Muscle of leg (tissue), 16 donors: ENCODE measurements at places on chromosomes 7 and 10. TPM values are rescaled to one million over a fixed set of nuclear protein-coding genes. Genes with fewer than 3 reads are reported as not detected.

CFAP69 gene
- total RNA-seq, result 3.6 TPM

GRCh38 chr7:152702-153391 lies 39.5 kb upstream of the FAM20C start:
- DNase-seq, result no peak

GNAI1 gene
- 37.2 TPM for total RNA-seq

DNA sequence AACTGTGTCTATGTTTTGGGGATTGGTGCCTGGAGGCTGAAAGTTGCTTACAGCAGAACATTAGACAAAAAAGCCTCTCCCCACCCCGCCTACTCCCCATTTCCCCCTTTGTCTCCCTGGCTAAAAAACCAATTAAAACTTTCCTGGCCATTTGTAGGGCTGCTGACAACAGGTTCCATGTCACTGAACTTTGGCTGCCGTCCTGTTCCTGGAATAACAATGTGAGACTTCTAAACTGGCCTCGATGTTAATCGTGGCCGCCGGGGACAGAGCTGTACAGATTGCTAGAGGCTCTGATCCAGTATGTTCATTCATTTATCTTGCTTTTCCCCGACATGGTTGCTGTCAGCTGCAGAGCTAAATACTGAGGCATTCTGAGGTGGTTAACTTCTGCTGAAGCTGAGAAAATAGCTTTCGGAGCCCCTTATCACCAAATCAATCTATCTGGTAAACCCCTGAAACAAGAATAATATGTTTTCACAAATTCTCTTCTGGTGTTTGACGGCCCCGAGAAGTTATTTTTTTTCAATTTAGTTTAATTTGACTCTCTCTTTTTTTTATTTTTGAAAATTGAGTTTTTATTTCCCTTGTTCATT lies 271.6 kb downstream of the GFRA1 start:
- DNase-seq, result peak; percentile 93

DGKI gene
- total RNA-seq, result 1.4 TPM

C10orf71 gene
- 10.8 TPM for total RNA-seq

GRCh38 chr7:150753826-150754603 lies 16.8 kb downstream of the GIMAP5 start:
- DNase-seq, result peak; percentile 40

- DNase-seq, result peak; percentile 23
Observed at GRCh38 chr10:29057822-29058331, 231.0 kb upstream of the LYZL1 start.

GRCh38 chr10:101063548-101064414 lies 2.0 kb downstream of the KAZALD1 start:
- DNase-seq, result no peak

DNA sequence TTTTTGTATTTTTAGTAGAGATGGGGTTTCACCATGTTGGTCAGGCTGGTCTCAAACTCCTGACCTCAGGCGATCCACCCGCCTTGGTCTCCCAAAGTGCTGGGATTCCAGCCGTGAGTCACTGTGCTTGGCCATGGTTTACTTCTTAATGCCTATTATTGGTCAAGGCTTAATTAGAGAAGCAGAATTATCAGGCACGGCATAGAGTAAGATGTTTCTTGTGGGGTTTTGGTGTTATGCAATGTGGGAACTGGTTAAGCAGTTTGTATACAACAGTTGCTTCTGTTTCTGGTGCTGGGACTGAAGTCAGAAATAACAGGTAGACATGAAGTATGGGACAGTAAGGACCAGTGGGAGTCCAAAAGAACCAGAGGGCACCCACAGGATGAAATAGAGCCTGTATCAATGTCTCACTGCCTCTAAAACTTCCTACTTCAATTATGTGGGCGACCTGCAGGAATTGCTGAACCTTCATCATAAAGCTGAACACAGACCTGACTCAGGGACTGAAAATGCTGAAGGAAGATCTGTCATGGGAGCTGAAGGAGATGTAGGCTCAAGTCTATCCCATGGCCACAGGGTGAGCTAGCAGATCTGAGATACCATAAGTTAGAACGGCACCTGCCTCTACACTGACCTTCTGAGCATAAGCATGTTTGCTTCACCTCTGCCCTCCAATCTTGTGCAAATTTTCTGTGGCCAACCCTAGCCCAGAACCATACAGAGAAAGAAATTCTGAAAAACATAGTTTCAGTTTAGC lies 38.3 kb upstream of the VCL start:
- no peak for DNase-seq

DNA sequence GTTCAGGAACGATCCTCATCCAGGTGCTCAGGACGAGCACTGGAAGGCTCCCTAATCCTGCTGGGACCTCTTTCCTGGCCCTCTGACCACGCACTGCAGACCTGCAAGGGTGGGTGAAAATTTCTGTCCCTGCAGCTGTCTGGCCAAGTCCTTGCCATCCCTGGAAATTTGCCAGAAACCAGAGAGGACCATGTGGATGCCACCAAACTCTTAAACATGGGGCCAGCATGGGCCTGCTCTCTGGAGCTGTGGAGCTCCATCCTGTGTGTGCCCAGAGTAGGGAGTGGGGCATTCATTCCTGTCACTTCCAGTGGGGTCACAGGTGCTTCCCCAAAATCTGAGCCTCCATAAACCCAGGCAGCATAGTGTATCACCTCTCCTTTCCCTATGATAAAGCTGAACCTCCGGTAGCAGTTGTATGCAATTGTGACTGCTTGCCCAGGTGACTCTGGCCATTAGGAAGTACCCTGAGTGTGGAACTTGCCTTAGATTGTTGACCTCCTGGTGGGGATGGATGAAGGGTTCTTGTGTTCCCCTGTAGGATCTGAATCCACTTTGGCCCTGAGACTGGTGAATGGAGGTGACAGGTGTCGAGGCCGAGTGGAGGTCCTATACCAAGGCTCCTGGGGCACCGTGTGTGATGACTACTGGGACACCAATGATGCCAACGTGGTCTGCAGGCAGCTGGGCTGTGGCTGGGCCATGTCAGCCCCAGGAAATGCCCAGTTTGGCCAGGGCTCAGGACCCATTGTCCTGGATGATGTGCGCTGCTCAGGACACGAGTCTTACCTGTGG lies 57.1 kb downstream of the DMBT1 start:
- DNase-seq, result no peak

CNPY1 gene
- 0.18 TPM for total RNA-seq

DNA sequence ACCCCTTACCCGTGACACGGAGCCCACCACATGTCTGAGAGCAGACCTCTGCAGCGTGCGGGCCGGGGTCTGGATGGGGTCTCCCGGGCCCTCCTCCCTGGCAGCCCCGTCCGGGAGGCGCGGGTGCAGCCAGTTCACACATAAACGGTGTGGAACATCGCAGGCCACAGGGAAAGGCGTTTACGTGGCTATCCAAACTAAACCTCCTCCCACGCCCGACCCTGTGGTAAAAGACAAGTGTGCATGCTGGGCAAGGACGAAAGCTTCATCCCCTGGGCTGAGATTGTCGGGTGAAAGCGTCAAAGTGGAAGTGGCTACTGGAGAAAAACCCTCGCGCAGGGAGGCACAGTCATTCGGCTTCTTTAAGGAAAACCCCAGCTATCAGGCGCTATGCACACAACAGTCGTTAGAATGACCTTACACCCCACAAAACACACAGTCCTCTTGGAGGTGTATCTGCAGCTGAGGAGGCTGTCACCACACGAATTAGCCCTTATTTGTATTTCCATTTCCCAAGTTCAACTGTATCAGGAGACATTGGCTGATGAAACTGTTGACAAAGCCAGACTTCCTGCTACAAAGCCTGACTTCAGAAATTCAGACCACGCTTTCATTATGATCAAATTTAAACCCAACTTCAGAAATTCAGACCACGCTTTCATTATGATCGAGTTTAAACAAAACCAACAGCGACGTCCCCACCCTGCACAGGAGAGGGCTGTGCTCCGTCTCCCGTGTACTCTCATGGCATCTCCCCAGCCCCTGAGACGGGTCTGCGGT lies 15.3 kb downstream of the GPER1 start:
- no peak for DNase-seq

DNA sequence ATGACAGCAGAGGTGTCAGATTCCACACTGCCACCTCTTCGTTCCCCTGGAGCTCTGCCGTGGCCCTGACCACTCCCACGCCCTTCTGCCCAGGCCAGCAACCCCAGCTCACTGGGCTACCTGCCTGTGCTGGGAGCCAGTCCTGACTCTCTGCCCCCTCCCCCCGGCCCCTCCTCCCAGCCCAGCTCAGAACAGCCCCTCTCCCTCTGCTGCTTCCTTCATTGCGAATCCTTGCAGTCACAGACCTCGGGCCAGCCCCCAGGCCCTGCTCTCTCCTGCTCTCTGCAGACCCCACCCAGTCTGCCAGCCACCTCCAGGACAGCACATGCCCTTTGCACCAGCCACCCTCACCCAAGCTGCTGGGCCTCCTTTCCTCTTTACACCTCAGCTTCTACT lies 60.4 kb downstream of the TCERG1L start:
- no peak for DNase-seq

MRPS33 gene
- 79.5 TPM for total RNA-seq

ABCC2 gene
- total RNA-seq, result 1.1 TPM

ZNF727 gene
- total RNA-seq, result 0.44 TPM

DNA sequence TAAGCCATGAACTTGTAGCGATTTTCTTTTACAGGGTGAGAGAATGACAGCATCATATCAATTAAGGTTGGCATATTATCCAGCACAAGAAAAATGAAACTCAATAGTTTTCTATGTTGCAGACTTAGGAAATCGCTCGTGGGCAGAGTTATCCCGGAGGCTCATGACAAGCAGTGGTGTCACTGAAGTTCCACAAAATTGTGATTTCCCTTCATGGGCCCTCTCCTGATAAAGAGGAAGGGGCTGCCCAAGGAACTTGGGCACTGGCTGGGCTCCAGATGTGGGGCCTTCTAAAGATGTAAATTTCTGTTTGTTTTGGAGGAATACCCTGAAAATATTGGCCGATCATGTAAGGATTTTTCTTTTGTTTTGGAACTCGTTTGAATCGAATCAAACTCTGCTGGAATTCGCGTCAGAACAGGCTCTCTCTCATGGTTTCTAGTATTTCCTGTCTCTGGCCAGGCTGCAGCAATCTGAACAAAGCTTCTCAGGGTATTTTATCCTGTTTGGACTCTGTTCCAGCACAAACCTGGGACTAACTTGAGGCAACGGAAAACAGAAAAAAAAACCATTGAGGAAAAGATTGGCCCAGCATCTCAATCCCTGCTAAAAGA lies 340.6 kb upstream of the NRP1 start:
- DNase-seq, result peak; percentile 87

SMARCD3 gene
- 106 TPM for total RNA-seq

GRCh38 chr7:47557694-47558670 lies 23.9 kb downstream of the TNS3 start:
- DNase-seq, result peak; percentile 81

GRCh38 chr10:22831586-22831985 lies 96.3 kb upstream of the ARMC3 start:
- no peak for DNase-seq

DNA sequence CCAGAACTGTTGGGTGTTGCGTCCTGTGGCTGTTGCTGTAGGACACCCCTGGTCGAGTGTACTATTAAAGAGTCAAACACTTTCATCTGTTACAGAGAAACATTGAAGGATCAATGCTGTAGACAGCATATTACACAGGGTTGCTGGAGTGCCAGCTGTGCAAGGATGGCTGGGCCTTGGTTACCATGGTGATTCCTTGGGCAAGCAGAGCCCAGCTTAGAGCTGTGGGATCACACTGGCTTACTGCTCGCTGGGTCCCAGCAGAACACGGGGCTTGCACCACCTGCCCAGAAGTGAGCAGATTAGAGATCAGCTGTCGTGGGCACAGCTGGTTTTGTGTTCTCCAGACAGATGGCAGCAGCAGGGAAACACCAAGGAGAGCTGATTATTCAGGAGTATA lies 76.0 kb downstream of the GPR141 start:
- DNase-seq, result peak; percentile 52

GRCh38 chr10:131818510-131819234 lies 82.1 kb upstream of the PPP2R2D start:
- no peak for DNase-seq

CALML5 gene
- not detected for total RNA-seq

DNA sequence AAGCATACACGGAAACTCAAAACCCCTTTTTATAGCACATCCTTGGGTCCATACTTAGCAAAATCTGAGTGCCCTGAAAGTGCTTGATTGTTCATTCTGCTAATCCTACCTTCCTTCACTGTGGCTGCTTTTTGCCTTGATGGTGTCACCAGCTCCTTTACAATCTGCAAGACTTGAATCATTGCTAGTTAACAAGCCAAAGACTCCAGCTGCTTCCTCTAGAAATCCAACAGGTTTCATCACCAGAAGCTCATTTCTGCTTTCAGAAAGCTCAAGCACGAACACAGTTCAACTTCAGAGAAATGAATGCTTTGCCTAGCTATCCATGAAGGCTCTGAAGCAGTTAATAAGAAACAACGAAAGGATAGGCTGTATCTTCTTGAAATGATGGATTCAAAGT lies 38.0 kb downstream of the USP6NL start:
- DNase-seq, result peak; percentile 55

GRCh38 chr7:35250941-35251340 lies 3.0 kb downstream of the TBX20 start:
- DNase-seq, result no peak

GRCh38 chr7:69129951-69130350 lies 468.3 kb upstream of the AUTS2 start:
- DNase-seq, result no peak

TEX36 gene
- total RNA-seq, result not detected

- DNase-seq, result no peak
Observed at GRCh38 chr10:990808-991207, 2.6 kb downstream of the GTPBP4 start.

CSGALNACT2 gene
- 16.2 TPM for total RNA-seq

LIPJ gene
- total RNA-seq, result 0.13 TPM

PRR15 gene
- total RNA-seq, result 0.04 TPM

PALS2 gene
- 52.2 TPM for total RNA-seq

DNA sequence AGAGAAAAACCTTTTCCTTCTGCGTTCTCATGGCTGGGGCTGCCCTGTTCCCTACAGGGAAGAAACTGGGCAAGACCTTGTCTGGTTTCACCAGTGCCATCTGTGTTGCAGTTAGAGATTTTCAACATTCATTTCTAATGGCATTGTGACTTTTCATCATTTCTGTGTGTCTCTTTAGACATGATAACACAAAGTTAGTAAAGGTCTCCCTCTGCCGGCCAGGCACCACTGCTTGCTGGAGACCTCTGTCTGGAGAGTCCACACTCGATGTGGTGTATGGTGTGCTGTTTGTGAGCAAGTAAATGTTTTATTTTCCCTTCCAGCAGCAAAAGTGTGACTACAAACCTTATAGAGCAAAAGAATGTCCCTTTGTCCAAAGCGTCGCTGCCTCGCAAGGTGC lies 213.5 kb downstream of the PAXIP1 start:
- peak; percentile 18 for DNase-seq

DNA sequence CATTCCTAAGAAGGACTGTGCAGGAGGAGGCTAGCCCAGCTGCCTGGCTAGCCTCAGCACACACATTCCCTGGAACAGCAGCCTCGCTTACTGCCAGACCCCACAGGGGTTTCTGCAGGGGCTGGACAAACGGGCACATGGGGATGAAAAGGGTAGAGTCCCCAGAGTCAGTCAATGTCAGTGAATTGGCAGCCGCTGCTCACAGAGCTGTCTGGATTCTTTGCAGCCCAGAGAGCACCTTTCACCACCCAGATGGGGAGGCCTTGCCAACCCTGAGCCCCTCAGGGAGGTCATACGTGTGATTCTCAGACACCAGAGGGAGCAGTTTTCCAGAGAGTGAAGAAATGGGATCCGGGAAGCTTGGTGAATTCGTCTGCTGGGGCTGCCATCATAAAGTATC lies 143.3 kb downstream of the KCNMA1 start:
- DNase-seq, result peak; percentile 54
